Adipocyte (in vitro differentiated cells): ENCODE measurements at places on chromosomes 7 and 10.
A peak's percentile ranks its signal among the peaks of the same experiment; 100 is the strongest.

- no peak for DNase-seq
Measured at GRCh38 chr7:999941-1000935, 17.3 kb downstream of the CYP2W1 start.

- DNase-seq, result no peak
Measured at GRCh38 chr10:13091801-13092200, 8.2 kb upstream of the OPTN start.

- DNase-seq, result no peak
Measured at GRCh38 chr7:93301736-93302135, 69.6 kb downstream of the VPS50 start.

- DNase-seq, result no peak
Measured at GRCh38 chr7:151011097-151011409, 13.2 kb downstream of the ATG9B start.

- DNase-seq, result peak; percentile 1
Measured at GRCh38 chr10:108338146-108338545, 1173.6 kb upstream of the SORCS1 start.

DNA sequence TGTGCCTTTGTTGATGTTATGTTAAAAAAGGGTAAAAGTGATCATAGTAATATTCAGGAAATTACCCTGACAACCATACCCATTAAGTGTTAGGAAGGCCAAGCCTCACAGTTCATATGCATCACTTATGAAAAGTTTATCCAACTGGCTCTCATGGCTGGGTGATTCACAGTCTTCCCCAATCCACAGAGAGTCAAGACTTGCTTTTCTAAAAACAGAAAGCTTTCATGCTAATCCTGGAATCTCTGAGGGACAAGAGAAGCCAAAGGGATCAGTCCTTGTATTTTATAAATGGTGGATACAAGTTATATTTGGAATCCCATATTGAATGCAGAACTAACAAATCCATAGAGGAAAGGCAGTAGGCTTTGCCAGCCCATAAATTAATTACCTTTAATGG, 218.3 kb downstream of the JAZF1 start:
- peak; percentile 7 for DNase-seq

GRCh38 chr7:132343199-132343598, 233.1 kb downstream of the PLXNA4 start:
- DNase-seq, result no peak

DNA sequence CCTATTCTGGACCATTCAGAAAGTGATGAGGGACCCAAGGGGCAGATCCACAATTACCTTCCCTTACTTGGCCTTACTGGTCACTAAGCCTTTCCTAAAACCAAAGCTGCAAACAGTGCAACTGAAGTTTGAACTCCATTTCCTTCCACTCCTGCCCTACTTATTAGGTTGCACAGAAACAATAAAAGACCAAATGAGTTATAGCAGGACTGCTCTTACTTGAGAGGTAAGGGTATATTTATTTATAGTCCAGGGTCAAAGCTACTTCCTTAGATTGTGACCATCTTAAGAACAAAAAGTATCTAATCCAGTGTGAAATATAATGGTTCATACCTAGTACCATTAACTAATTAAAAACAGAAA, 27.0 kb downstream of the CDK6 start:
- no peak for DNase-seq

- DNase-seq, result no peak
Measured at GRCh38 chr10:21273400-21273968, 252.0 kb downstream of the SKIDA1 start.

DNA sequence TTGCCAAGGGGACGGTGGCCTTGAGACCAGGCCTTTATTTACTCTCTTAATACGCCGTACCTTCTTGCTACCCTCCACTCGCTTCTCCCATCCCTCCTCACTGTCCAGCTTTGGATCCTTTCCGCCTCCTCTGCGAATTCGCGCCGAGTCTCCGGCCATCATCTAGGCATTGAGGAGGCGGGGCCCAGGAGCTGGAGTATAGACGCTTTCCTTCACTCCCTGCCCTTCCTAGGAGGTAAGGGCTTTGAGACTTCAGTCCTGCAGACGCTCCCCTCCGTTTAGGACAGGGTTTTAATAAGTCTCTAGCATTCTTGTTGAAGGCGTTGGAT, 538 bp downstream of the TFAM start:
- DNase-seq, result peak; percentile 72

DNA sequence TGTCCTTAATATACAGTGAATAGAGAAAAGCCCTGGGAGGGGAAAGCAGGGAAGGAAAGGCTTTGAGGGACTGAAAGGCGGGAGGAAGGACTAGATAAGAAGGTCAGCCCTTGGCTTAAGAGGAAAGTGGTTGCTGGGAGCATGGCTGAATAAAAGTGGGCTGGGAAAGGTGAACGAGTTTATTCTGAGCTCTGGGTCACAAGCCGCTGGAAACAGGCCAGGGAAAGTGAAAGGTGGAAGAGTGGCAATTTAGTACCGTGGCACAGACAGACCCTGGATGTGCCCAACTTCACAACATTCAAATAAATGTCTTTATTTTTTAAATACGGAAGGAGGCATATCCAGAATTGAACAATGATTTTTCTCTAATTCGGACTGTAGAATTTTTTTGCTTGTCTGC, 39.7 kb downstream of the TAC1 start:
- DNase-seq, result no peak

DNA sequence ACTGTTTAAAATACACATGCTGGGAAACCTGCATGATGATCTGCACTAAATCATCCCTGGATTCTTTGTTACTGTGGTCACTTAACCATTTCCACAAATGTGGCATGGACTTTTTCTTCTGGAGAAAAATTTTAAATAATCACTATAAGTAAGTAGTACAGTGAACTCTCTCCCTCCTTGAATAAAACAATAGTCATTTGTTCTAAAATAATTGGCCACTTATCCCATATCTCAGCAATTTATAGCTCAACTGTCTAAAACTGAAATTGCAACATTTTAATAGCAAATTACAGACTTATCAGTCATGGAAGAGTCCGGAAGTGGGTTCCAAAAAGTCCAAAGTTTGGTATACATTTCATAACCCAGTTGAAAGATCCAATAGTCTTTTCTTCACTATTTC, 90.9 kb downstream of the MTERF1 start:
- no peak for DNase-seq

- DNase-seq, result no peak
Measured at GRCh38 chr7:46853451-46853850, 728.5 kb downstream of the TNS3 start.

GRCh38 chr10:86600296-86600695, 54.1 kb upstream of the OPN4 start:
- DNase-seq, result no peak

- DNase-seq, result no peak
Measured at GRCh38 chr7:20035279-20035875, 181.8 kb downstream of the MACC1 start.

- DNase-seq, result peak; percentile 43
Measured at GRCh38 chr7:135600226-135600625, 42.5 kb downstream of the NUP205 start.

- DNase-seq, result peak; percentile 67
Measured at GRCh38 chr10:102384606-102385429, 10.7 kb upstream of the NFKB2 start.

DNA sequence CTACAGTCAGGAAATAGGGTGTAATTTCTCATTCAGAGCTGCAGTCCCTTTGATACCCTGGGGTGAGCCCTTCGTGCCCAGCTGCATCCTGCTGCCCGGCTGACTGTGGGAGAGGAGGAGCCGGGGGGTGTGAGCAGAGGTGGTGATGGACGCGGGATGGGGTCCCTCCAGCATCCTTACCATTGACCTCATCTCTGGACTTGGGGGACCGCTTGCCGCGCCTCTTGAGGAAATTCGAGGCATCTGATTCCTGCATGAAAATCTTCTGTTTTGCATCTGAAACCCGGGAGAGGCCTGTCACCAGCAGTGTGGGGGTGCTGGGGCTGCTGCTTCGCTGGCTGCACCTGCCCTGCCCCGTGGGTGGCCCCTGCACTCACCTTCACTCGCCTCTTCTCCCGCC, 816 bp downstream of the UCMA start:
- DNase-seq, result no peak

GRCh38 chr10:13808556-13809391, 222.0 kb downstream of the PRPF18 start:
- DNase-seq, result no peak

DNA sequence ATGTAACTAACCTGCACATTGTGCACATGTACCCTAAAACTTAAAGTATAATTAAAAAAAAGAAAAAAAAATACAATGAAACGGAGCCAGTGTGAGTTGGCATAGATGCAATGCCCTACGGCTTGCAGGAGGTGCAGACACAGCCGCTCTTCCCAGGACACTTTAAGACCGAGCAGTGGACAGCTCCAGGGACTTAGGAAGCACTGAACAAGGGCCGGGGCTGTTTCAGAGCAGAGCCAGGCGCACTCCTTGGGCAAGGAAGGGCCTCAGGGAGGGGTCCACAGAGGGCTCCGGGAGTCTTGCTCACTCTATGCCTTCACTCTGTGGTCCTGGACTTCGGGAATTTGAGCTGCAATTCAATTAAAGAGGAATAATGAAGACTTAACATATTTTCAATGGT, 355.3 kb downstream of the TCERG1L start:
- no peak for DNase-seq

DNA sequence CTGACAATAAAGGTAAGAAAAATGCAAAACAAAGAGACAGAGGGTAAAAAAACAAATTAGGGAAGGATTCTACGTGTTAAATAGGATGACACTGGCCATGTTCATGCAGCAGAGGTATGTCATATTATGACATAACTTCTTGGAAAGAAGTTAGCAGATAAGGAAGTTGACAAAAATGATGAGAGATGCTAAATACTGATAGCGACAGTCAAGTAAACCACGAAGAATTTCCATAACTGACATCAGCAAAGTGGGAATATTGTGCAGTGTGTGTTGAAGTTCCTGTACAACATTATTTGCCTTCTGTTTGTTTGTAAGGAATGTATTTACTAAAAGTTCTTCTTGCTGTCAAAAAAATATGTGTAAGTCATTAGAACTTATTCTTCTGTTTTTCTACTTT, 29.5 kb downstream of the MDH2 start:
- no peak for DNase-seq

DNA sequence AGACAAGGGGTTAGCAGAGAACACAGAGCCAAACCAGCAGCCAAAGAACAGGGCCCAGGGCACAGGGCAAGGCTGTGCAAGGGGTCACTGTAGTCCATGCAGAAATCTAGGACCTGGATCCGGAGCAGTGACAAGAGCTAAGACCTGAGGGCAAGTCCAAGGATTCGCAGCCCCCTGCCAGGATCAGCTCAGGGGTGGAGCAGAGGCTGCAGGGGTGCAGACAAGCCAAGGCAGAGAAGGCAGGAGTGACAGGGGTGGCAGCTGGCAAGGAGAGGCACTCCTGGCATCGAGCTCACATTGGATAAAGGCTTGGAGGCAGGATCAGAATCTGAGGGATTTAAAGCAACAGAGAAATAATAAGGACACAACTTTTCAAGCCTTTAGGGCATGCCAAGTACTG, 80.7 kb upstream of the NANOS1 start:
- no peak for DNase-seq

DNA sequence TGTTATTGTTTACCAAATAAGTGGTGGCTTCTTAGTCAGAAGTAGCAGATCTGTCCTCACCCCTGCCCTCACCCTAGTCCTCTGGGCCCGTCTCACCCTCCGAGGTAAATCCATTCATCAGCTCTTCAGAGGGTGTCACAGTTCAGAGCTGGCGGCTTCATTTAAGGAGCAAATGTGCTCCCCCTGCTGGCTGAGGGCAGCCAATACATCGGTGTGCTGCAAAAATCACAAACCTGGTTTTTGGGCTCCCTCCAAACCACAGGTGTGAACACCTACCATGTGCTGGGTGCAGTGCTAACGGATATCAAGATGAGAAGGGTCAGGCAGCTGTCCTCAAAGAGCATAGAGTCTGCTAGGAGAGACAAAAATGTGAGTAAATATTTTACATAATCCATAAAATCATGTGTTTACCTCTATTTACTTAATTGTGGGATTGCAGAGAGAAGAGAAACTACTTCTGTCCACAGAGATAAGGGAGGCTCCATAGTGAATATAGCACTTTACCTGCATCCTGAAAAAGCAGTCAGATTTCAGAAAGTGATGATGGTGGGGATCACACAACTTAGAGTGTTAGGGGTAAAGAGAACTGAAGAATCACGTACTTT, 15.5 kb upstream of the CRTAC1 start:
- DNase-seq, result peak; percentile 86
